ENCODE measurements at places on chromosomes 1 and 21. TPM values are rescaled to one million over a fixed set of nuclear protein-coding genes. Genes with fewer than 3 reads are reported as not detected.

The AADACL4 gene
- total RNA-seq, result not detected

The DNAJC16 gene
- 8.9 TPM for total RNA-seq

The ADORA3 gene
- 0.16 TPM for total RNA-seq

The KIF17 gene
- 19.1 TPM for total RNA-seq

The FALEC gene
- total RNA-seq, result not detected

The RGS2 gene
- 2.1 TPM for total RNA-seq

The TMEM201 gene
- total RNA-seq, result 2.8 TPM

All from bladder microvascular endothelial cell (primary cell).